ENCODE measurements at places on chromosomes 11 and 22. TPM values are rescaled to one million over a fixed set of nuclear protein-coding genes. Genes with fewer than 3 reads are reported as not detected.

DNA sequence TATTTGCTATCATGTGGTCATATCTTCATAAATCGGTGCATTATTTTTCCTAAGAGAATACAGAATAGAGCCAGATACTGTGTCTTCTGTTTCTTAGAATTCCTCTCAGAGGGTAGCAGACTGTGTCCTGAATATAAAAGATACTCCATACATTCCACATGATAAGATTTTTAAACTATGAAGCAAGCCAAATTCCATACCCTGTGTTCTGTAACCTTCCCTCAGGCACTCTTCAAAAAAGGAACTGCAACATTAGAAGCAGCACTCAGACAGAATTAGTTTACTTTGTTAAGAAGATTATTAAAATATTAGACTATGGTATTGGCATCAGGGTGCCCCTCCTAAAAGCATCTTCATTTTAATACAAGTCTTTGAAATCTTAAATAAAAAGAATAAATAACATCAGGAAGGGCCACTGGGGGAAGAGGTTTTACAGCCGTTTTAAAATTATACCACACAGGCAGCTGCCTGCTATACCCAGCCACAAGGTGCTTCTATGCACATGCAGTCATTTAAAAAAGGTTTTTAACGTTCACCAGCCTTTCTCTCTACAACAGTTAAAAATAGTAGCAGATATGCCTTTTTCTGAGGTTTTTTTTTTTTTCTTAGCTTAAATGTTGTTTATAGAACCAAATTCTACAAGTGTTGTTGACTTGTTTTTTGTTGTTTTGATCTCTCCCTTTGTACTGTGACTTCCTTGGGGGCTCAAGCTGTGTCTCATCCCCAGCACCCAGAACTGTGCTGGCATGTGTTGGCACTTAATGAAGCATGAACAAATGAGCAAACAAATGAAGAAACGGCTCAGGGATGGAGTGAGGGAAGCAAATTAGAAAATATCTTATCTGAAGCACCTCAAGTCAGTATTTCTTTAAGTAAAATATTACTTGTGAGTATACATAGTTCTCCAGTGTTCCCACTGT, 54.7 kb upstream of the CCDC89 start:
- no peak overlapping the region for H3K4me3 ChIP-seq
- peak overlapping the region; percentile 53 for H3K27ac ChIP-seq
- H3K27me3 ChIP-seq = peaks cover 3% of the 10 kb centered on the region
- peaks cover 55% of the 10 kb centered on the region for H3K4me1 ChIP-seq

DNA sequence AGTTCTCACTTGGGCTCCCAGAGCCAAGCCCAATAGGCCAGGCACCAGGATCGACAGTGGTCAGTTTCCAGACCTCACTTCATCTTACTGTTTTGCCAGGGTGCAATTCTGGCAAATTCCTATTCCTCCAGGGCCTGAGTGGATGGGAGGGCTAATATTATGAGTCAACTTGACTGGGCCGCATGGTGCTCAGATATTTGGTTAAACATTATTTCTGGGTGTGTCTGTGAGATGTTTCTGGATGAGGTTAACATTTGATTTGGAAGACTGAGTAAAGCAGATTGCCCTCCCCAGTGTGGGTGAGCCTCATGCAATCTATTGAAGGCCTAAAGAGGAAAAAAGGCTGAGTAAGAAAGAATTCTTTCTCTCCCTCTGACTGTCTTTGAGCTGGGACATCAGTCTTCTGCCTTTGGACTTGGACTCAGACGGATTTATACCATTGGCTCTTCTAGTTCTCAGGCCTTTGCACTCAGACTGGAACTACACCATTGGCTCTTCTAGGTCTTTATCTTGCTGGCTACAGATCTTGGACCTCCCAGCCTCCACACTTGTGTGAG, 132.9 kb upstream of the ZBED5 start:
- no peaks in the 10 kb centered on the region for H3K36me3 ChIP-seq
- DNase-seq = no peak
- no peak overlapping the region for H3K4me3 ChIP-seq
- no peak overlapping the region for H3K27ac ChIP-seq

EFCAB6 gene
- total RNA-seq = not detected

DNA sequence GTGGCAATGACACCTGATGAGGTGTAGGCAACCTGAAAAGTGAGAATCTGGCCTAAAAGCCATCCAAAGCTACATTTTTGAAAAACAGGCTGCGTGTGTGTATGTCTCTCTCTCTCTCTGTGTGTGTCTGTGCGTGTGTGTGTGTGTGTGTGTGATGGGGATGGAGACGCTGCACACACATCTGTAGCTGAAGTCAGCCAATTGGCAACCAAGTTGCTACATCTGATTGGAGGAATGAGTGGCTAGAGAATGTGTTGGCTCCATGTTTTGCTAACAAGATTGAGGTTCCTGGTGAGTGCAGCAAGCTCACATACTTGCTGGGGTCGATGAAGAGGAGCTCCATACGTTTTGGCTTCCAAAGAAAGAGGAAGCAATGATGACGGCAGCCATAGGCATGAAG, 311.4 kb upstream of the NCAM1 start:
- H3K4me1 ChIP-seq = no peaks in the 10 kb centered on the region
- H3K27me3 ChIP-seq = peaks cover under 1% of the 10 kb centered on the region
- H3K36me3 ChIP-seq = no peaks in the 10 kb centered on the region
- H3K4me3 ChIP-seq = no peak overlapping the region
- DNase-seq = no peak

- no peaks in the 10 kb centered on the region for H3K36me3 ChIP-seq
- peaks cover 28% of the 10 kb centered on the region for H3K4me1 ChIP-seq
- no peak overlapping the region for H3K27ac ChIP-seq
- no peak for DNase-seq
Measured at GRCh38 chr22:25027959-25028840, 75.7 kb downstream of the KIAA1671 start.

TRPM5 gene
- not detected for total RNA-seq

OR5I1 gene
- total RNA-seq = not detected

DNA sequence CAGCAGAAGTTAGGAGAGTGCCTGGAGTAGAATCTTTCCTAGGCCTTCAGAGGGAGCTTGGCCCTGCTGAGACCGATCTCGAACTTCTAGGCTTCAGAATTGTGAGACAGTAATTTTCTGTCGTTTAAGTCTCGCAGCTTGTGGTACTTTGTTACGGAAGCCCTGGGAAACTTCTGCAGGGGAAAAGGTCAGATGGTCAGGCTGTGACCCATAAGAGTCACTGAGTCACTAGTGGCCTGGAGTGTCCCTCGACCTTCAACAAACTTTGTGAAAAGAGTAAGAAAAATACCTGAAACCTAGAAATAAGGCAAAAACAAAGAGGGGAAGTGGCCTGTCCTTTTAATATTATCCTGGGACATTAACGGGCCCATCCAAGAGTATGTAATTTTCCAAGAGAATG, 34.6 kb downstream of the CSNK2A3 start:
- no peaks in the 10 kb centered on the region for H3K27me3 ChIP-seq
- H3K4me1 ChIP-seq = no peaks in the 10 kb centered on the region
- no peaks in the 10 kb centered on the region for H3K36me3 ChIP-seq

DNA sequence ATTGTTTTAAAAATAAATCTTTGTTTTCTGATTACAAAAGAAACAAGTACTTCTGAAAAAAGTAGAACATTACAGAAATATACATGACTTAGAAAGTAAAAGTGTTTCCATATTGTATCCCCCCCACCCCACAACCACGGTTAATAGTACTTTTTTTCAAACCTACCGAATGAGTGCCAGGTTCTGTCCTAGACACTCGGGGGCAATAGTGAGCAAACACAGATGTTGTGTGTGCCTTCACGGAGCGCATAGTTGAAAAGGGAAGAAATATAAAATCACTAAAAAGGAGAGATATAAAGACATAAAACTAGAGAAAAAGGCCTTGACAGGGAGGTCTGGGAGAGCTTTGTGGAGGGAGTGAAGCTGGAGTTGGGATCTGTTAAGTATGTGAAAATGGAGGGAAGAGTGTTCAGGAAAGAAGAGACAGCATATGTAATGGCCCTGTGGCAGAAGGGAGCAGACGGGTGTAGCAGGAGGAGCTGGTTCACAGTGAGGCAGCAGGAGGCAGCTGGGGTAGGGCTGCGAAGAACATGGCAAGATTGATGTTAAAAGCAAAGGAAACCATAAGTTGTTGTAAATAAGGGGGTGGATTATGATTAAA, 42.1 kb upstream of the ALX4 start:
- H3K27me3 ChIP-seq = peaks cover 13% of the 10 kb centered on the region
- no peak overlapping the region for H3K27ac ChIP-seq
- no peaks in the 10 kb centered on the region for H3K36me3 ChIP-seq
- H3K4me3 ChIP-seq = no peak overlapping the region
- DNase-seq = no peak

BACE1-AS gene
- 5.7 TPM for total RNA-seq

- no peaks in the 10 kb centered on the region for H3K36me3 ChIP-seq
- no peak overlapping the region for H3K27ac ChIP-seq
- peaks cover 5% of the 10 kb centered on the region for H3K27me3 ChIP-seq
- peaks cover 5% of the 10 kb centered on the region for H3K4me1 ChIP-seq
- DNase-seq = no peak
- no peak overlapping the region for H3K4me3 ChIP-seq
Measured at GRCh38 chr22:22548910-22549309, 10.2 kb downstream of the PRAME start.

MYO7A gene
- 0.29 TPM for total RNA-seq

- no peaks in the 10 kb centered on the region for H3K4me1 ChIP-seq
- no peak overlapping the region for H3K27ac ChIP-seq
- peaks cover 11% of the 10 kb centered on the region for H3K36me3 ChIP-seq
- no peaks in the 10 kb centered on the region for H3K27me3 ChIP-seq
- H3K4me3 ChIP-seq = no peak overlapping the region
Measured at GRCh38 chr11:68936676-68937620, 33.3 kb downstream of the IGHMBP2 start.

DNA sequence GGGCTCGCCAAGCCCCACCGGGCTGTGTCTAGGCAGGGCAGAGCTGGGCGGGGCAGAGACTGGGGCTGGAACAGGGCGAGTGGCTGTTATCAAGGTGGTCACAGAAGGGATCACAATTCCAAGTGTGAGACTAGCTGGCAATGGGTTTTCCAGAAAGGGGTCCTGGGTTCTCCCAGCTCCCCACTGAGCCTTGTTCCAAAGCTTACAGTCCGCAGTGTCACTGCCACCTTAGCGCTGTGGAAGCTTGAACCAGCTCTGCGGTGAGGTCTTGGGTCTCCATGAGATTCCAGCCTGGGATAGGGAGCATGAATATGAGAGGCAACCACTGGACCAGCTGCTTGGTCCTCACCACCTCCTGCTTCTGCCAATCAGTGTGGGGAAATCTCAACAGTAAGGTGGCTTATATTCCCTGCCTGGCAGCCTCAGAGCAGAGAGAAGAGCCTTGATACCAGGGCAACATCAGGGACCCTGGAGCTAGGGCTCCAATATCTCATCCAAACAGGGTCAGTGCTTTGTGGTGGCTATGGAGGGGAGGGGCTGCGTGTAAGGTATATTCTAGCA, 831 bp downstream of the CD44 start:
- H3K4me3 ChIP-seq = peak overlapping the region; percentile 97
- H3K27ac ChIP-seq = peak overlapping the region; percentile 93
- peaks cover 42% of the 10 kb centered on the region for H3K36me3 ChIP-seq
- no peak for DNase-seq
- H3K27me3 ChIP-seq = no peaks in the 10 kb centered on the region

VSIG2 gene
- not detected for total RNA-seq

- H3K4me3 ChIP-seq = peak overlapping the region; percentile 97
- H3K4me1 ChIP-seq = peaks cover 23% of the 10 kb centered on the region
- peaks cover 4% of the 10 kb centered on the region for H3K27me3 ChIP-seq
- DNase-seq = no peak
Measured at GRCh38 chr11:75813124-75813523, 1.9 kb upstream of the UVRAG start.

DNA sequence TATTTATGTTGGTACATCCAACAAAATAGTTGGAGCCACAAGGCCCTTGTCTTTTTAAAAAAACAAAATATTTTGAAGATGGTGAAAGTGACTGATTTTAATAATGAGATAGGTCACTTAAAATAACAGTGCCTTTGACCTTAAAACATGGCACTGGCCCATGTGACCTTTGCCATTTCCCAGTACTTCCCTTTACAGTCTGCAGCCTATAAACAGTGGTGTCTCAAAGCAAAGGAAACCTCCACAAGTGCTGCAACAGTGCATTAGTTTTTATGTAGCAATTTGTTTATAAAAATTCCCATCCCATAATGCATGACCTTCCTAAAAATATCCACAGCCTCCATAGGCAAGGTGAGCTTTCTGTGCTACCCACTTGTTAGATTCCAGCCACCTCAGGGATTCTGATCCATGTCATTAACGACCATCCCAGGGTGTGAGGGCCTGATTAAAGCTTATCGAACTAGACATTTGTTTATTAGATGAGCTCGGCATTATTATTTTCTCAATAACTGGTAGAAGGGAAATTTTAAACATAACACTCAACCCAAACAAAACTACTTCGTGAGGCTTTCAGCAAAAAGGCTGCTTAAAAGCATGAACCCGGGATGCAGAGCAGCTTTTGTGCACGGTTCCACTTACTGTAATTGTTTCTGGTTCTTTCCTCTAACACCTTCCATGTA, 28.0 kb upstream of the CRKL start:
- no peaks in the 10 kb centered on the region for H3K4me1 ChIP-seq
- H3K27ac ChIP-seq = no peak overlapping the region
- H3K27me3 ChIP-seq = no peaks in the 10 kb centered on the region
- no peak for DNase-seq
- H3K4me3 ChIP-seq = no peak overlapping the region

DNA sequence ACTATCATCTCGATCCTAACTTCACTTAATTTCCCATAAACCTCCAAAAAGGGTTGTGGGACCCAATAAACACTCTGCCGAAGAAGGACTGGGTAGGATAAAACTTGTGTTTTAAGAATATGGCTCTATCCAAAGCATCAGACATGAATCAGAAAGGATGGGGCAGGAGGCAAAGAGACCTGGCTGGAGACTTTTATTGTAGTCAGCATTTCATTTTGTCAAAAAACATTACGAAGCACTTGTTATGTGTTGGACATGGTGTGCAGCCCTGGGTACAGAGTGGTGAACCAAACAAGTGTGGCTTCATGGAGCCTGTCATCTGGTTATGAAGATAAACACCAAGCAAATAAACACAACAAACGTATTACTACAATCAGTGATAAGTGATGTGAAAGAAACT, 17.3 kb downstream of the IL10RA start:
- no peaks in the 10 kb centered on the region for H3K27me3 ChIP-seq
- H3K4me1 ChIP-seq = peaks cover 92% of the 10 kb centered on the region
- H3K4me3 ChIP-seq = peak overlapping the region; percentile 61
- peak overlapping the region; percentile 98 for H3K27ac ChIP-seq
- no peak for DNase-seq

DNA sequence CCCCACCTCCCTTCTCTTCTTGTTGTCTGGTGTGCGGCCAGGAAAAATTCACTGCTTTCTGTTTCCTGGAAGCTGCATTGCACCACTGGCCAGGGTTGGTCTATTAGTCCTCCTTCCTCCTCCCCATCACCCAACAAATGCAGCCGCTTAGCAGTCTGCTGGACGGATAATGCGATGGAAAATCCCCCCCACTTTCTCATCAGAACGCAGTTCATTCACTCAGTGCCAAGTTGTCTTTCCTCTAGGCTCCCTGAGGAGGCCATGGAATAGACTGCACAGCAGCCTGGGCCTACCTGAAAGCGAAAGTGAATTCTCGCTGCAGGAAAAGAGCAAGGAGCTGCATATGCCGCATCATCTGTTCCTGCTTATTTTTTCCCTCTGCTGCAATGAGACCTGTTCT, 513.6 kb downstream of the METTL15 start:
- no peaks in the 10 kb centered on the region for H3K4me1 ChIP-seq
- no peak overlapping the region for H3K4me3 ChIP-seq
- no peaks in the 10 kb centered on the region for H3K27me3 ChIP-seq
- H3K36me3 ChIP-seq = no peaks in the 10 kb centered on the region
- no peak for DNase-seq
- H3K27ac ChIP-seq = no peak overlapping the region

- no peak for DNase-seq
- peaks cover 8% of the 10 kb centered on the region for H3K27me3 ChIP-seq
- H3K4me3 ChIP-seq = no peak overlapping the region
- H3K4me1 ChIP-seq = peaks cover 13% of the 10 kb centered on the region
Measured at GRCh38 chr22:50112151-50113118, 22.6 kb downstream of the MOV10L1 start.

RFPL3 gene
- total RNA-seq = not detected
